Stimulated activated CD8-positive, alpha-beta memory T cell treated with anti-CD3 and anti-CD28 coated beads, Interleukin-15, amount 100 ng/mL, for 48 hours (primary cell): ENCODE measurements at places on chromosomes 6 and 20.

DNA sequence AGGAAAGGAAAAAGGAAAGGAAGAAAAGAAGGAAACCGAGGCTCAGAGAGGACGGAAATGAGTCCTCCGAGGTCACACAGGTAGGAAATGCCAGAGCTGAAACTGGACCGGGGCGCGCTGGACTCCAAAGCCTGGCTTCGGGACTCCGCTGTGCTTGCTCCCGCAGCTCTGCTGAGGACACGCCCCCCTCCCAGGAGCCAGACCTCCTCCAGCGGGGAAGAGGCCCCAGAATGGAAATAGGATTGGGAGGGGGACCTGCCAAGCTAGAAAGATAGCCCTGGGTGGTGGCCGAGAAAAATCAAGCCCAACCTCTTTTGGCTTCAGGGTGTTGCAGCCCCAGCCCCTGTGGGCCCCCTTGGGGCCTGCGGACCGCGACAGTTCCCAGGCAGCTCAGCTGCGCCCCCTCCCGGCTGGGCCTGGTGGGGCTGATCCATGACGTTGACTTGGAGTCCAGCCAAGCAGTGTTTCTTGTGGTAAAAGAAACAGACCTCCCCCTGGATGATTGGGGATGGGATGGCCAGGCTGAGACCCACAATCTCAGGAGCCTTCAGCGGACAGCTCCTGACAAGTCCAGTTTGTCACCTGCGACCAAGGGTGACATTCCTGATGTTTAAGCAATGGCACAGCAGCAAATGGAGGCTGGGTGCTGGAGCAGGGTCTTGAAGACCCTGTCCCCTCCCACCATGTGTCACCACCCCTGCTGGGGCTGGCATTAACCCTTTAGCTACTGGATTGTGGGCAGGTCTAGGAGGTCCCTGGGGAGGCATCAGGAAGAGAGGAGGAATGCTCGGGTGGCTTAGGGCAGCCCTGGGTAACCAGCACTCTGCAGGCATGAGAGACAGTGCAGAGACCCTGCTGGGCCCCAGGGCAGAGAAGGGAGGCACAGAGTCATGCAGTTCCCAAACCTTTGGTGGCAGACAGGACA lies 55.4 kb downstream of the RIPOR3 start:
- peak; percentile 28 for DNase-seq

- no peak for DNase-seq
Measured at GRCh38 chr6:5357486-5357885, 96.2 kb downstream of the FARS2 start.

DNA sequence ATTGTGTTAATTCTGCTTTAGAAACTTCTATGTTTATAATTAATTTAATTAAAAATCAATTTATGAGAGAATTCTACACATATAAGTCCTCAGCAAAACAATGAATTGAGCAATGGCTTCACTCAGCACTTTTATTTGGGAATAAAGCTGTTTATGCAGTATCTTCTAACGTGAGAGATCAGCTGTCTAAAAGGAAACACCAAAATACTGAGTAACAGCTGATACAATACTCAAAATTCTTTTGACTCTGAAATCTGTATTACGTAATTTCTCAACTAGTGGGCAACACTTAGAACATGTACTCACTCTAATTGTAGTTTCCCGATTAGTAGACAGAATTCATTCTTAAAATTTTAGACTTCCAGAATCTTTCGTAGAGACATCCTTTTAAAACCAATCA lies 49.8 kb downstream of the MAP3K7 start:
- DNase-seq: no peak

- DNase-seq: no peak
Measured at GRCh38 chr20:52915564-52915963, 56.6 kb upstream of the TSHZ2 start.

DNA sequence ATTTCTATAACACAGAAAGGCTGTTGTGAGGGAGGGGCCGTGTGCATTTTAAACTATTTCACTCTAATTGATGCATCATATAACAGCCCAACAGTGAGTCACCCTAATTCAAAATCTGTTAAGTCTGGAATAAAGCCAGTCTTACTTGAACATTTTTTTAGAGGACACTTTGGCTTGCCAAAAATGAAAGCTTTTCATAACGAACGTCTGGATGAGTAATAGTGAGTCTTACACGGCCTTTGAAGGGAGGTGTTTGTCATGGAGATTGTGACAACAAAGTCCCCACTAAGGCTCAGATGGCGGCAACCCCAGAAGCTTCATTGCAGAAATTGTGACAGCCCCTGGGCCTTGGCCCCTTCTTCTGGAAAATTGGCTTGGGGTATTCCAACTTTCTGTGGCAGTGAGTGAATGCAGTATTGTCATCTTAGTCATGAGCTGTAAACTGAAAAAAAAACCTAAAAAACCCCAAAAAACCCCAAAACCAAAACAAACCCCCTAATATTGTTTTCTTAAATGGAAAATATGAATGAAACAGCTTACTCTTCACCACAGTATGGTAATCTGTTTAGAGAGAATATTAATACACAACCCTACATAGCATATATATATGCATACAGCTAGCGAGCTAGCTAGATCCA lies 92.6 kb upstream of the CLDN20 start:
- peak; percentile 83 for DNase-seq

DNA sequence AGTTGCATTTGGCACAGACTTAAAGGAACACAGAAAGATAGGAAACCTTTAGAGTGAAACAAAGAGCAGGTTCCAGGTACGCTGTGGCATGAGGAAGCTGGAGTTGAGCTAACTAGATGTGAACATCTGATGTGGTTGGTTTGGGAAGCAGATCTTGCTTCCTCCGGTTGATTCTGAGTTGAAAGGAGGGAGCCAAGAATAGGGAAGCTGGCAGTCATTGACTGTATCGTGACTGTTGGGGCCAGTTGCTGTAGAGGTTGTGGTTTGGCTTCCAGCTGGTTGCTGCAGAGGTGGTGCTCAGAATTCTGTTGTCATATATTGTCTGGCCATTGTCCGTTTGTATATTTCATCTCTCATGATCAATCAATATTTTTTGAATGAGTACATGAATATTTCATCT lies 325.9 kb downstream of the PLCB1 start:
- no peak for DNase-seq

GRCh38 chr6:11538052-11538818 lies 686 bp downstream of the TMEM170B start:
- DNase-seq: peak; percentile 1

DNA sequence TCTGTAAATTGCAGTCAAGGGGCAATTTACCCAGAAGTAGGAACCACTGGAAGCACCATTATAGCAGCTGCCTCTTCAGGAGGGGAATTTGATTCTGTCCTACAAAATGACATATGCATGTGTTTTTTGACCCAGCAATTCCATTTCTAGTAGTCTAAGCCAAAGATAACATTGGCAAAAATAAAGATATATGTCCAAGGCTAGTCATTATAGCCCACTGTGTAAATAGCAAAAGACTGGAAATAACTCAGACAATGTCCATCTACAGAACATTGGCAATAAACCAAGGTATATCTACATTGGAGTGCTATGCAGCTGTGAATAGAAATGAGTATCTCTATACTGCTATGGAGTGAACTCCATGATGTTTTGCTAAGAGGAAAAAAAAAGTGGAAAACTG lies 12.5 kb upstream of the PANK2 start:
- DNase-seq: no peak

- DNase-seq: no peak
Measured at GRCh38 chr6:68506911-68507310, 128.2 kb upstream of the ADGRB3 start.

GRCh38 chr20:5397393-5397792 lies 80.6 kb upstream of the PROKR2 start:
- DNase-seq: no peak

- no peak for DNase-seq
Measured at GRCh38 chr20:56360133-56360907, 1.5 kb downstream of the FAM210B start.

GRCh38 chr20:64042054-64042781 lies 6.2 kb downstream of the C20orf204 start:
- no peak for DNase-seq

GRCh38 chr6:149109397-149110070 lies 208.0 kb upstream of the TAB2 start:
- DNase-seq: no peak

DNA sequence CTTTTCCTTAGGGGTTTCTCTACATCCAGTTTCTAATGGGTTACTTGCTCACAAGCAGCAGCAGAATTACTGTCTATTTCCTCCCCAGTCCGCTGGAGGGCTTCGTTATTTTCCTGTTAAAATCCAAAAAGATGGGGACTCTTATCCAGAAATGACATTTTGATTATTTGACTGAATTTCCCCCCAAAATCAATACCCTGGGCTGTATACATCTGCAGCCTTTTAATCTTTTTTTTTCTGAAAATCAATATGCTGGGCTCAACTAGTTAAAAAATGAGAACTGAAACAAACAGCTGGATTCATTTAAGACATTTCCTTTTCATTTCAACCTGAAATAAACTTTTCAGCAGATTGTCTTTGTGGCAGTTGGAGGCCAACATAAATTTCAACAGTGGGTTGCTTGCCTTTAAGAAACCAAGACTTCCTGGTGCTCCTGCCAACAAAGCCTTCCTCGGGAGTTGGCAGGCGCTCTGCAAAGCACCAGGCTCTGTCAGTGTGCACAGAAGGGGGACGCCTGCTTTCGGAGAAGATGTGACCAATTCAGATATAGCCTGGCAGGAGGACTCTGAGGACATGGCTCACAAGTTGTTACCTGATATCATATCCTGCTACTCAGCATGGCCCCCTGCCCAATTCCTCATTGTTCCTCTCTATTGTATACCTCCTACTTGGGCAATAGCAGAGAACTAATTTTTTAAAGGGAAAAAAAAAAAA lies 204.7 kb upstream of the ARG1 start:
- DNase-seq: no peak

DNA sequence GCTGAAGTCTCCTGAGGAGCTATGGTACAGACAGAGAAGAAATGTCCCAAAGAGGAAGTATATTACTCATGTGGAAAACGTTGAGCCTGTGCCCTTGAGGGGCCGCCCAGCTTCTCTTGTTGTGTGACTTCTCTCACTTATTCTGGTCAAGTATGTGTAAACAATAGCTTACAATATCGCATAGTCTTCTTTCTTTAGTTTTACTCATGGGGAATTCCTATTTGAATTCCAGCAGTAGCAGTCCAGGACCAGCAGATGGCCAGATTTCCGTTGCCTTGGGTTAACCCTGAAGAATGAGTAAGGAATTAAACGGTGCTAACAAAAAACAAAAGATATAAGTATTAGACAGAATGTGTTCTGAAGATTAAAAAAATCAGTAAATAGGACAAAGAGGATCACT lies 522.0 kb upstream of the GJE1 start:
- no peak for DNase-seq
